Activated gamma-delta T cell treated with Interleukin-2 at 50 U/mL for 16 hours (primary cell): ENCODE measurements at places on chromosomes 11 and 22.

DNA sequence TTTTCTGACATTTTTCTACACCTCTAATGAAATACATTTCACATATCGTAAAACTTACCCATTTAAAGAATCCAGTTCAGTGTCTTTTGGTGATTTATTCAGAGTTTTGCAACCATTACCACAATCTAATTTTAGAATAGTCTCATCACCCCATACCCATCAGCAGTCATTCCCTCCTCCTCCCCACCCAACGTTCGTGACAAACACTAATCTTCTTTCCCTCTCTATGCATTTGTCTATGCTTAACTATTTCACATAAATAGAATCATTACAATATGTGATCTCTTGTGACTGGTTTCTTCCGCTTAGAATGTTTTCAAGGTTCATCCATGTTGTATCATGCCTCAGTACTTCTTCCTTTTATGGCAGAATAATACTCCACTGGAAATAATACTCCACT lies 9.5 kb downstream of the TTC28 start:
- DNase-seq = no peak

GRCh38 chr11:118746988-118747585 lies 43.9 kb downstream of the DDX6 start:
- no peak for DNase-seq

DNA sequence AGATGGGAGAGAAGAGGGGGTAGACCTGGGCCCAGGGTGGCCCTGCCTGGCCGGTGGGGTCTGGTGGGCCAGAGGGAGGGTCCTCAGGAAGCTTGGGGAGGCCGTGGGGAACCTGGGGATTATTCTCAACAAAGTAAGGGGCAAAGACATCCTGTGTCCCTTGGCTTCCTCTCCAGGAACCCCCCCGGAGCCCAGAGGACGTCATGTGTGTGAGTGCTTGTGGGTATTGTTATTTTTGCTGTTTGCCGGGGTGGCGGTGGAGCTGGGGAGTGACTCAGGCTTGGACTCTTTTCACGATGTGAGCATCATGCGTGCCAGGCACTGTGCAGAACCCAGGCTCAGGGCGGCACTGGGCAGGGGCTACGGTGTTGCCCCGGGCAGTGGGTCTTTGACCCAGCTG lies 982 bp upstream of the SHANK3 start:
- DNase-seq = no peak

DNA sequence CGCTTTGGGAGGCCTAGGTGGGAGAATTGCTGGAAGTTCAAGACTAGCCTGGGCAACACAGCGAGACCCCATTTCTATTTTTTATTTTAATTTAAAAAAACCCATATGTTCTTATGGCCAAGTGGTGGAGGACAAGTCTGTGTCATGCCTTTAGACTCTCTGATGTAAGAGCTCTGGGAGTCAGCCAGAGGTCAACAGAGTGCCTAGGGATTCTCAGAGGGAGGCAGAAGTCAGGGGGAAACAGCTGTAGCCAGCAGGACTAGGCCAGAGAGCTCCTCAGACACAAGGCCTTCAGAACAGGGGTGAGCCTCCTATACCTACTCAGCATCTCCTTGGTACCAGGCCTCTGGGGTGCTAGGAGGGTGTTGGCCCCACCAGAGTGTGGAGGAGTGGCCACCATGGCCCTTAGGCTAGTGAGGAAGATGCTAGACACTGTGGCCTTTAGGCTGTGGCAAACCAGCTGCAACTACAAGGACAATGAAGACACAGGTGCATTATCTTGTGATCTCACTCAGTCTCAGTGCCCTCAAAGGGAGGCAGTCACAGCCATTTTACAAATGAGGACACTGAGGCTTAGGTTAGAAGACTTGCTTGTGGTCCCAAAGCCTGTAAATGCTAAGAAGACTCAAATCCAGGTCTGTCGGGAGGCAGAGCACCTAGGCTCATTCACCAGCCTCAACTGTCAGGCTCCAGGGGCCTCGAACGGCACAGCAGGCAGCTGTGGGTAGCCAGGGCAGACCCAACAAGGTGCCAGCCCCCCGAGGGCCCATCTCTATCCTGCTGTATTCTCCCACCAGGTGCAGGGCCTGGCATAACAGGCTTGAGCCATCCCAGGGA lies 5.0 kb downstream of the ZP1 start:
- no peak for DNase-seq

- no peak for DNase-seq
Observed at GRCh38 chr11:111660822-111661221, 58.6 kb downstream of the SIK2 start.

- DNase-seq = no peak
Observed at GRCh38 chr11:1303126-1303821, 6.2 kb downstream of the TOLLIP start.

GRCh38 chr11:17697175-17697949 lies 22.0 kb upstream of the MYOD1 start:
- DNase-seq = no peak

GRCh38 chr22:29457730-29458129 lies 19.3 kb downstream of the RFPL1 start:
- no peak for DNase-seq

GRCh38 chr11:14538271-14538925 lies 18.2 kb upstream of the PSMA1 start:
- DNase-seq = no peak

DNA sequence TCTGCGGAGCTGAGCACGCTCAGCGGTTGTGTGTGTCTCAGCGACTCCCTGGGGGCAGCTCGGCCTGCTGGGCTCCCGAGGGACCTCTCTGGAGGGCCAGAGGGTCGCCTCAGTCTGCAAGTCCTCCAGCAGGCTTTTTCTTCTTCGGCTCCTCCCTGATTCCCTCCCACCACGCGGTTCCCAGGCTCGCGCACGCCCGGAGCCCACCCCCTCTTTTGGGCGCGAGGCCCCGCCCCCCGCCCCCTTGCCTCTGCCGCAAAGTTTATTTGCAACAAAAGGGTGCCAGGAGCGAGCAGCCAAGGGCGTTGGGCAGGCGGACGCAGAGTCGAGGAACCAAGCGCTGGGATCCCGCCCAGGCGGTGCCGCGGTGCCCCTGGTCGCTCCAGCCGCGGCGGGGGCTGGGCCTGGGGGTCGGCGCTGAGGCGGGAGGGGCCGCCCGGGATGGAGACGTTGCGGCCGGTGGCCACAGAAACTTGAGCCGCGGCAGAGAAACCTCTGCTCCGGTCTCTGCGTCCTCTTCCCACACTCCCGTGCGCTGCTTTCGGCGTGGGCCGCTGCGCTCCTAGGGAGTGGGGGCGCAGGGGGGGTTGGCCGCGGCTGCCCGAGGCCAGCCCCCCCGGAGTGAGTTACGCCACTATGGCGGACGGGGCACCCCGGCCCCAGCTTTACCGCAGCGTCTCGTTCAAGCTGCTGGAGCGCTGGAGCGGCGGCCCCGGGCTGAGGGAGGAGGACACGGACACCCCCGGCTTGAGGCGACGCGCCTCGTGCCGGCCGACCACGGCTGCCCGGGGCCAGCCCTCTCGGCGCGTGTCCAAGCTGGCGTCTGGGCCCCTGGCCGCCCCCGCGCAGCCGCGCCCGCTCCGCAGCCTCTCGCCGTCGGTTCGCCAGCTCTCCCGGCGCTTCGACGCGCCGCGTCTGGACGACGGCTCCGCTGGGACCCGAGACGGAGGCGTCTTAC lies at the start of gene ARHGEF17:
ARHGEF17 (plus strand) TSS at position 274 of the 958 bp plus-strand sequence; CDS start at position 637, 363 bp downstream.
- peak; percentile 29 for DNase-seq

- no peak for DNase-seq
Observed at GRCh38 chr11:36070213-36070953, 126.5 kb downstream of the LDLRAD3 start.

- no peak for DNase-seq
Observed at GRCh38 chr22:31160328-31160978, 471 bp downstream of the RNF185 start.

DNA sequence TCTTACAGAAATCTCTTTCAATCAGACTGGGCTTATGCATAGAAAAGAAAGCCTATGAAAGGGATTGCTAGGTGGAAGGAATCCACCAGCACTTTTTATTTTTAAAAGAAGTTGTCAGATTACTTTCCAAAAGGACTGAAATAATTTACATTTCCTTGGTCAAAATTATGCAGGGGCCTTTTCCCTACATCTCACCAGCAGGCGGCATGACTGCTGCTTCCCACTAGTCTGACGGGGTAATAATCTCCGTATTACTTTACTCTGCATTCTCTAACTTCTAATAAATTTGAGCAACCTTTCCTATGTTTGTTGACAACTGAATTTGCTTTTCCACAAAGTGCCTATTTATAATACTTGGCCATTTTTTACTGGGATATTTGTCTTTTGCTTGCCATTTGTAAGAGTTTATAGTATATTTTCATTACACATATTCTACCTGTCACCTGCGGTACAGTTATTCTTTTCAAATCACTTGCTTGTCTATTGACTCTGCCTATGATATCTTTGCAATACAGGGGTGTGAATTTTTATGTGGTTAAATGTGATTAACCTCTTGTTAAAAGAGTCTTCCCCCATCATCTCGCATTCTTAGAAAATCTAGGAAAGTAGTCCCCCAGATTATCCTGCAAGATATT lies 51.9 kb upstream of the USP47 start:
- no peak for DNase-seq

DNA sequence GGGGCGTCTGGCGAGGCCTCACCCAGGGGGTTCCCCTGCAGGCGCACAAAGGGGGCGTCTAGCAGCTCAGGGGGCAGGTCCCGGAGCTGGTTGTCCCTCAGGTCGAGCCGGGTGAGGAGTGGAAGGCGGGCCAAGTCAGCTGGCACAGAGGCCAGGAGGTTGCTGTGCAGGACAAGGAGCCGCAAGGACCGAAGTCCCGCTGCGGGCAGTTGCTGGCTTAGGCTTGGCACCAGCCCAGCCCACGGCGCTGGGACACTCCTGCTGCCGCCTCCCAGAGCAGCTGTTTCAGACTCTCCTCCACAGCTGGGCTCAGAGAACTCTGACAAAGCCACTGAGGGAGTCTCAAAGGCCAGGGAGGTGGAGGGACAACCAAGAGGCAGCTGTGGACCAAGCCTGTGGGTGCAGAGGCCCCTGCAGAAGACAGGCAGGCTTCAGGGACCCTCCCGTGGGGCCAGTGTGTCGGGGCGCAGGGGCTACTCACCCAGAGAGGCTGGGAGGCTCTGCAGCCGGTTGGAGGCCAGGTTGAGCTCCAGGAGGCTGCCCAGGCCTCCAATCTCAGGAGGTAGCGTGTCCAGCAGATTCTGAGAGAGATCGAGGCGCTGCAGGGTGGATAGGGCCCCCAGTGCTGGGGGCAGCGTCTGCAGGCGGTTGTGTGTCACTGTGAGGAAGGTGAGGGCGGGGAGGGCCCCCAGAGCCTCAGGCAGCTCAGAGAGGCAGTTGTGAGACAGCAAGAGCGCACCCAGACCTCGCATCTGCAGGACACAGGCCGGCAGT lies 2.2 kb downstream of the PIDD1 start:
- no peak for DNase-seq

- no peak for DNase-seq
Observed at GRCh38 chr22:38828191-38828590, 15.6 kb downstream of the NPTXR start.

GRCh38 chr22:45179276-45180049 lies 15.7 kb downstream of the NUP50 start:
- no peak for DNase-seq

- DNase-seq = no peak
Observed at GRCh38 chr11:121257976-121258375, 34.6 kb upstream of the SC5D start.

DNA sequence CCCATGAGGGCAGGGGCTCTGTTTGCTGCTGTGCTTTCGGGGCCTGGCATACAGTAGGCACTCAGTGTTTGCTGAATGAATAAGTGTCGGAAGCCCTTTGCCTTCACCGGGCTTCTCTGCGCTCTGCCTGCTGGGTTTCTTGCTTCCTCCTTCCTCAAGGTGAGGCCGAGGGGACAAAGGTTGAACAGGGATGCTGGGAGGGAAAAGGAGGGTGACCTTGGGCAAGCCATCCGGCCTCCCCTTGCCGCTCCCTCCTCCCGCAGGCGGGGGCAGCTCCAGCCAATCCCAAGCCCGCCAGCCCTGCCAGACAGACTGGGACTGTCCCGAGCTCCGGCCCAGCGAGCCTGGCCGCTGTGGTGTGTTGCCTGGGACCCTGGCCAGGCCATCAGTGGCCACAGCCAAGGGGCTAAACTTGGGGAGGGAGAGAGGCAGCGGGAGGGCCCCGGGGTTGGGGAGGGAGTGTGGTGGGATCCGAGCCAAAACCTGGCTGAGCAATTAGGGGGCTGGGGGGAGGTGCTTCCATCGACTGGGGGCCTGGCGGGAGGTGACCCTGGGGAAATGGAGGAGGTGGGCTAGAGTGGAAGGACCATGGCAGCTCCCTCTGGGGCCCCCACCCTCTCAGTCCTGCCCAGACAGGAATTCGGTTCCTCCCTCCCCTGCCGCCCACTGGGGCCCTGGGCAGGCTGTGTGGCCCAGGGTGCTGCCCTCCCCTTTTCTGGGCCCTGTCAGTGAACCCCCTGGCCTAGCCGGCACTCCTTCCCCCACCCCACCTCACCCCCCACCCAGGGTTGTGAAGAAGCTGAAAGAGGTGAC lies 3.4 kb upstream of the RCOR2 start:
- DNase-seq = no peak

GRCh38 chr22:25077964-25078363 lies 121.7 kb upstream of the CRYBB3 start:
- no peak for DNase-seq

DNA sequence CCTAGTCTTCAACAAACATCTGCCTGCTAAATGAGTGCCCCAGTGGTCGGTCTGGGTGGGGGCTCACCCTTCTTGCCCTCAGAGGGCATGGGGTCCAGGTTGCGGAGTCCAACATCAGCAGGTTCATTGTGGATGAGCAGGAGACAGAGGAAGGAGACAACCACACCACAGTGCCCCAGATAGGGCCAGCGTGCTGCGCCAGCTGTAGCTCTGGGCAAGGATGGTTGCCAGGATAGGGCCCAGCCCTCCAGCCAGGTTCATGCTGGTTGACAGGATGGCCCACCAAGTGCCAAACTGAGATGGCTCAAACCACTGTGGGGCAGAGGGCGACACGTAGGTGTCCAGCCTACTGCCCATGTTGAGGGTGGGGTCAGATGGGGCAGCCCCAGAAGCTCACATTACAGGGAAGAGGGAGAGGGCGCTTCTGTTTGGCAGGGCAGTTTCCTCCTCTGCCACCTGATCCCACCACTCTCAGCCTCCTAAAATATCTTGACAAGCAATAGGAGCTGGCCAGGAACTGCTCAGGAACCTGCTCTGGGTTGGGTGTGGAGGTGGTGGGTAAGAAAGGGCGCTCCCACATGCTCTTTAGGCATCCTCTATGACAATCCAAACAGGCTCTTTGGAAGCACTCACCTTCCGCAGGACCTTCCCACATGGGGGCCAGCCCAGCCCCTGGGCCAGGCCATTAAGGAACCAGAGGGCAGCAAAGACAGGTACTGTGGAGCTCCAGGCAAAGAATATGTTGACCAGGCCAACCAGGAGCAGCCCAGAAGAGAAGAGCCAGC lies 2.9 kb downstream of the SLC37A4 start:
- DNase-seq = no peak

DNA sequence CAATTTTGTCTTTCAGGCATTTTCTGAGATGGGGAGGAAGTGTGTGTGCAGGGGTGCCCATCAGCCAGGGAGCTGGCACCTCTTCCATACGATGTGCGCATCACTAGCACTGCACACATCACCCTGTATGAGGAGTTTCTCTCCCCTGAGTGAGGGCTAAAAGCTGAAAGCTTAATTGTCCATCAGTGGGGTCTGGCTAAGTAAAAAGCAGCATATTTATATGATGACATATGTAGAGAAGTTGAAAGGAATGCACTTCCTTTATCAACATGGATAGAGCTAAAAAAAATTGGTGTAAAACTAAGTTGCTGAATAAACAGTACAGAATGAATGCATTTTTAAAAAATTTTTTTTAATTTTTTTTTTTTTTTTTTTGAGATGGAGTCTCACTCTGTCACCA lies 4.0 kb downstream of the VSTM5 start:
- no peak for DNase-seq

GRCh38 chr22:37492428-37493344 lies 6.5 kb upstream of the MFNG start:
- DNase-seq = peak; percentile 47

- no peak for DNase-seq
Observed at GRCh38 chr22:28043266-28043665, 124.2 kb upstream of the PITPNB start.
